ENCODE measurements at places on chromosomes 2 and 18.

DNA sequence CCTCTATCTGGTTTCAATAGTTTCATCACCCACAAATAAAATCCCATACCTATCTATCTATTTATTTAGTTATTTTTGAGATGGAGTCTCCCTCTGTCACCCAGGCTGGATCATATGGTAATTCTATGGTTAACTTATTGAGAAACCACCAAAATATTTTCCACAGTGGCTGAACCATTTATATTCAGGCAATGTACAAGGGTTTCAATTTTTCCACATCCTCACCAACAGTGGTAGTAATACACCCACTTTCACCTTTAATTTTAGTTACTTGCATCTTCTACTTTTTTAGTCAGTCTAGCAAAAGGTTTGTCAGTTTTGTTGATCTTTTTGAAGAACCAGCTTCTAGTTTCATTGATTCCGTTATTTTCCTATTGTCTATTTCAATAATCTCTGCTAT, 46.1 kb upstream of the PHLPP1 start:
- no peak for DNase-seq

GRCh38 chr2:19933351-19933981, 31.7 kb upstream of the TTC32 start:
- DNase-seq, result no peak

DNA sequence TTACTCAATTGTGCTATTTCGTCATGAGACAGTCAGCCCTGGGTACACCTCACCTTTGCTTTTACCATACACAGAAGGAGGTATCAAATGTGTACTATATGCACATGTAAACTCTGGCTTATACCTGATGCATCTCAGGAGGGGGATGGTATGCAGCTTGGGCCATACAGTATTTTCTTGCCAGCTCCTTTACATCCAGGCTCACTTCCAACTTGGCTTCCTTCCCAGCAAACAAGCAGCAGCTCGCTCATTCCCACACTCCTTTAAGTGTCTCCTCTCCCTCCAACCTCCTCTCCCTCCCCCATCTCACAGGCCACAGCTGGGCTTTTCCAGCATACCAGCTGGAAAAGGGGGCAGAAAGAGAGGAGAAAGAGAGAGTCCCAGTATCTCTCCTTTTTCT, 9.6 kb downstream of the MARCHF4 start:
- DNase-seq, result no peak

- no peak for DNase-seq
Measured at GRCh38 chr2:174683392-174683759, 80.9 kb downstream of the CHRNA1 start.

DNA sequence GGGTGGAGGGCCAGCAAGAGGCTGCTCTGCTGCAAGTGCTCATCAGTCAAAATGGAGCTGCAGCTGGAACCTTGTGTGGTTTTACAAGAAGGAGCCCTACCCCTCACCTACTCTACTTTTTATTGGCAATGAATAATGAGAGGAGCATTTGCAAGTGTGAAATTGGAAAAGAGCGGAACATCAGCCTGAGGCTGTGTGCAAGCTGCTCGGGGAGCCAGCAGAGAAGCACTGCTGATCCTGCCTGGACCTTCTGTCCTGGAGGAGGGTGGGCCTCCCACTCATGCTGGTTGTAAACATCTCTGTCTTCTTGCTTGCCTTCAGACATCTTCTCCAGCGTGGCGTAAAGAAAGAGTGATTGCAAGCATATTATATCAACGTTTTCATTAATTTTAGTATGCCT, 256.2 kb downstream of the DLGAP1 start:
- DNase-seq, result no peak

DNA sequence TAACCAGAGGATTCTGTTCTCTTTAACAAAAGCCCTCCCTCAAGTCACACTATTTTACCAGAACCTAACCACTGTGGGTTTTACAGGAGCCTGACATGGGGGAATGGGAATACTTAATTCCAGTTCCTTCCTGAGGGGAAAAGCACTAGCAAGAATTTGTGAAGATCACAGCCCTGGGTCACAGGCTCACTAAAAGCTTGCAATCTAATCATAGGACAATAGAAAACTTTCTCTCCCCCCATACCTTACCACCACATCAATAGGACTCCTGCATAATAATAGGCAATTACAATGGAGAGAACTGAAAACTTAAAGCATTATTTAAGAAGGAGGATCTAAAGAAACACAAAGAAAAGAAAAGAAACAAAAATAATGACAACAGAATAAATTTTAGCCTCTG, 225.8 kb upstream of the ZNF804A start:
- DNase-seq, result no peak

DNA sequence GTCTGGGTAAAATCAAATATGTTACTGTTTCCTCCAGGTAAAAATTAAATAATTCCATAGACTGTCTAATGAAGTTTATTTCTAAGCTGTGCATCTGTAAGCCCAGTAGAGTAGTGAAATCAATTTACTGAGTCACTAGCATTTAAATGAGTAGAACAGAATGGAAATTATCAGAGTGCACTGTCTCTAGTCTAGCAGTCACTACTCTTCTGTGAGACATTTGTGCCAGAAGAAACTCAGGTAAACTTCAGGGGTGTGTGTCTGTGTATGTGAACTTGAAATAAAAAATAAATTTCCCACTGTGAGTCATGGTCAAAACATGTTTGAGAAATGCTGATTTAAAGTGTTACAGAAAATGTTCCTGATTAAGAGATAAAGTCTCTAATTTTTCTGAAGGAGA, 146.4 kb downstream of the RIF1 start:
- DNase-seq, result no peak

DNA sequence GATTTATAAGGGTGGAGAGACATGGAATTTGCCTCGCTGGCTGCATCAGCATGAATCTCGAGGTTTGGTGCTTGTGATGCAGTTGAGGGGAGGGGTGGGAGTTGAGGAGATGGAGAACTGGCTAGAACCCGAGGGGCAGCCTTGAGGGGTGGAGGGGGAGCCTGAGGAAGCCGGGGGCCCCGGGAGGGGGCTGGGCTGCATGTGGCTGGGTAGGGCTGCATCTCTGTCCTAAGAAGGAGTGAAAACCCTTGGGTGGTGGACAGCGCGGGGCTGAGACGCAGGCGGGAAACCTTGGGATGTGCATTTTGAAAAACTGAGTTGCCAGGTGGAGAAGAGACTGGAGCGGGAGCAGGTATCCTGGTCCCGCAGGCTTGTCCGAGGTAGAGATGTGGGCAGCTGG, 64.2 kb downstream of the SNTG2 start:
- no peak for DNase-seq

DNA sequence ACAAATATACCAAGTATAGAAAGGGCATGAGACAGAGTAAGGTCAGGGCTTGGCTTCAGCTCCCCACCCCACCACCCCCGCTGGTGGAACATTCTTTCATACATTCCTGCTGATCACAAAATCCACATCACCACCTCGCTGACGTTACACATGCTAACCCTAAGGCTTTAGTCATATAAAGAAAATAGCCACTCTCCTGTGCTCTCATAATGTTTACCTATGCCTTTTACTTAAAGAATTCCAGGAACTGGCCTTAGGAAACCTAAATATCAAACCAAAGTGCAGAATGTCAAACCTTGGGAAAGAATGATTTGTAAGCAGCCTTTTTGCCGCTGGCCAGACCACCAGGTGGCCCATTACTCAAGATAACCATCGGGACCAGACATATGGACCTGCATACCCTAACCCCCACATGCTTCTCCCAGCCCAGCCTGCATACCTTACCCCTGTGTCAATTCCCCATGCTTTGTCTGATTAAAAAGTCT, 136.3 kb upstream of the SLC39A10 start:
- no peak for DNase-seq

DNA sequence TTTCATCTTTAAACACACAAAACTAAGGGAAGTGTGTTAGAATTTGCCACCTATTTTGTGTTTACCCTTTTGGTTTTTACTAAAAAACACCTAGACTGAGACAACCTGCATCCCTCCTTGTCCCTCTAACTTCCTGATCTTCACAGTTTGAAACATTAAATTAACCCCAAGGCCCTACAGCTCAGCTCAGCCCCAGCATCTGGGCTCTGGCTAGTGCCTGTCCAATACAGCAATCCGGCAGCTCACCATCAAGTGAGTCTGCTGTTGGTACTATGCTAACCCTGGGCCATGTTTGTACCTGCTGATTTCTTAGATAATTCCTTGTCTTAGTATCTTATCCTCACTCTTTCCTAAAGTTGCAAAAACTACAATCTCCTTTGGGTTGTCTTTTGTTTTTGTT, 162.4 kb downstream of the DSEL start:
- no peak for DNase-seq

GRCh38 chr2:147636886-147637285, 207.9 kb upstream of the ACVR2A start:
- no peak for DNase-seq

DNA sequence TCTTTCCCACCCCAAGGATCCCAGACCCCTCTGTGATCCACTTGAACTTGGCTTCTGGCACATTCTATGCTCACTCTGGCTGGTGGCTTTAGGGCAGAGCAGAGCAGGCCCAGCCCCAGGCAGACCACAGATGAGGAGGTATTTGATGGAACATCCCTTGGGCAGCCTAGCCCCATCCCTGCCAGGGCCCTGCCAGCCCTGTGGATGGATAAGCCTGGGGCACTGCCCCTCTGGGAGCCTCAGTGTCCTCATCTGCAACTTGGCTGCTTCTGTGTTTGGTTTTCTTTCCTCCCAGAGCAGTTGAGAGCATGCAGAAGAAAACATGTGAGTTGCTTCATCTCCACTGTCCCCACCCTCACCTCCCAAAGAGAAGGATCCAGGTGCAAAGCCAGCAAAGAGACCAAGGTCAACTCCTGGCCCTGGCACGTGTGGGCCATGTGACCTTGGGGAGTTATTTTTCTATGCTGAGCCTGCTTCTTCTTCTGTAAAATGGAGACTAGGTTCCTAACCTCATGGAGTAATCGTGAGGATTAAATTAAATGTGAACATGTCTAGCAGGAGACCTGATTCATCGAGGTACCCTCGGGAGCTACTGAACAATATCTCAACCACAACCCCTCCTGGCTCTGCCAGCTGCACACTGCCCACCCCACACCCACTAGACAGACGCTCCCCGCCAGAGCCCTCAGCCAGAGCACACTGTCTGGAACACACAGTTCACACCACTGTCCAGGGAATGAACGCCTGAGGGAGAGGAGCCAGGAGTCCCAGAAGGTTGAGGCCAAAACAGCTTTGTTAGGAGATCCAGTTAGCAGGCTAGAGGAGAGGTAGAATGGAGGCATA, 14.6 kb upstream of the TNS1 start:
- no peak for DNase-seq

DNA sequence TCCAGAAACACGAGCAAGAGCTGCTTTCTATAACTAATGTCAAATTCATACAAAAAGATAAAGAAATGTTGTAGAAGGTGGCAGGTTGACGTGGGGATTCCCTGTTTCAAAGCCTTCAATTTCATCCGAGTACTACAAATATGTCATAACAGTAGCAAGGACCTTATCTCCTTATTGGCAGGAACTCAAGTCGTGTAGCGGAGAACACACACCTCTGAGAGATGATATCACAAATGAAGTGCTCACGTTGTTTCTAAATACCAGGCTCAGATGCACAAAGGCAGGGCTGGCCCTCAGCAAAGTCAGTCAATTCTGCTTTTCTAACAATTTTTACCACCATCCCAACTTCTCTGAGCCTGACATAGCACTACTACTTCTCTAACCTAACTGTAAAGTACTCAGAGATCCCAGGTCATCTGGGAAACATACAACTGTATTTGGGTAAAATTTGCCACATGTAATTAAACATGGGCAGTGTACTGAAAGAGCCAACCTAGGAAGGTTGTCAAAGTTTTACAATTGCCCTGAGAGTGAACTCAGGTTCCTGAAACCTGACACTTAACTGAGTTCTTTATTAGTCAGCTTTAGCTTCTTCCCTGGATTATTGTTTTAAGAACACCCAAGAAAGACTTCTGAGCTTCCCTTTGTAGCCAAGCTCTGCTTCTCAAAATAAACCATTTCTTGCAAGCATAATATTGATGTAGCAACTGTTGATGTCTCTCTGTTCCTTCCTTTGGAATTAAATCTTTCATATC, 813.7 kb upstream of the ACVR2A start:
- no peak for DNase-seq

GRCh38 chr2:49693961-49694360, 539.6 kb upstream of the FSHR start:
- DNase-seq, result no peak

GRCh38 chr2:192379736-192380135, 185.0 kb upstream of the TMEFF2 start:
- no peak for DNase-seq

DNA sequence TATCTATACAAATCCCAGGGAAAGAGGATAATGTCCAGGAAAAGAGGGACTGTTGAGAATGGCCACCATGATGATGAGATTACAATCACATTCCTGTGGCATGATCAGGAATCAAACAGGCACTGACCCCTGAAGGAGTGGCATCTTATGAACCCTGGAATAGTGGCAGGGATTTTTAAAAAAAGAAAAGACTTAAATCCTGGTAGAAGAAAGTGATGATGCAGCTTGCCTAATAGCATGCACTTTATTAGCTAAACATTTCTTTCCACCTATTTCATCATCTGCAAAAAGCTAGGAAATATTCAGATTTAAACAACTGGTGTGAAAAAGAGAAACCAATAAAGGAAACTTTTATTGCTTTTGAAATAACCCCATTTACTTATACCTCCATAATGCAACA, 87.2 kb upstream of the FSHR start:
- DNase-seq, result no peak

- DNase-seq, result no peak
Measured at GRCh38 chr18:2636126-2636631, 19.3 kb upstream of the SMCHD1 start.

DNA sequence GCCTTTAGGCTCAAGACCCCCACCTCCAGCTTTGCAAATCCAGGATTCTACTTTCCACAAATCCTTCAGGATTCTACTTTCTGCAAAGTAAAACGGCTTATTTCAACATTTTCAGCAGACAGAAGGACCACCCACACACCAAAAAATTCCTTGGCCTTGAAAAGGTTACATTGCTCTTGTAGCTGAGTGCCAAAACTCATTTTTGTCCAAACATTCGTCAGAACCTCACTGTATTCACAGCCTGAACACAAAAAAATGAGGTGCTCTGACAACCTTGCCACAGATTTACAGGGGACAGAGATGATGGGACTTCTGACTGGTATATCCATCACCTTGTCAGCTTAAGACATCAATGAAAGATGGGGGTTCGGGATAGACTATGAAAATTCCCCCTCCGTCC, 63.0 kb upstream of the COX7A2L start:
- no peak for DNase-seq

- no peak for DNase-seq
Measured at GRCh38 chr2:104332731-104333130, 521.2 kb upstream of the POU3F3 start.

Data from activated T-helper 9 cell treated with anti-CD3 and anti-CD28 coated beads, Interleukin-2, amount 50 U/mL, for 16 hours (primary cell).